GM12865 (cell line): ENCODE measurements at places on chromosomes 16 and 17.

GRCh38 chr16:734981-735881 is 5.6 kb downstream of the CIAO3 start:
- no peak for DNase-seq

DNA sequence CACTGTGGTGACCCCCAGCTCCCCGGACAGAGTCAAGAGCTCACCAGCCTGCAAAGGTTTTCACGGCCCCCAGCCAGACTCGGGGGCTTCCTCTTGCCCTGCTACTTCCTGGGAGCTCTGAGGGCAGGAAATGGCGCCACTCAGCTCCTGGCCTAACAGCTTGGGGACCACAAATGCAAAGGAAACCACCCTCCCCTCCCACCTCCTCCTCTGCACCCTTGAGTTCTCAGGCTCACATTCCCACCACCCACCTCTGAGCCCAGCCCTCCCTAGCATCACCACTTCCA is 375 bp upstream of the SPN start:
- peak; percentile 91 for DNase-seq

DNA sequence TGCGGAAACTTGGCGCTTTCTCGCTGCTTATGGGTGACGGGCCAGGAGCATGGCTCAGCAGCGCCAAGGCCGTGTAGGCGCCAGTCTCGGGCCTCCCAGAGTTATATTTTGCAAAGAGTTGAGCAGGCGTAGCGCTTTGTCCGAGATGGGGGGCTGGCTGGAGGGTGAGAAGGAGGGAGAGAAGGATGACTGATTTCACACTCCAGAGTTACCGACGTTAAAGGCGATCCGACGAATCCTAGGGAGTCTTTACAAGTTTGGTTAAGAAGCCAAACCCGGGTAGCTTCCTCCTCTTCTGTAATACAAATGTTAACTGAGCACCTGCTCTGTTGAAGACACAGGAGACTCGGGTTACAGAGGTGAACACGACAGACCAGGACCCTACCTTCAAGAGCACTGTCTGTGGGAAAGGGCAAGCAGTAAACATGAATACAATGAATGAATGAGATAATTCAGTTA is 782 bp downstream of the POLR2A start:
- DNase-seq: no peak

DNA sequence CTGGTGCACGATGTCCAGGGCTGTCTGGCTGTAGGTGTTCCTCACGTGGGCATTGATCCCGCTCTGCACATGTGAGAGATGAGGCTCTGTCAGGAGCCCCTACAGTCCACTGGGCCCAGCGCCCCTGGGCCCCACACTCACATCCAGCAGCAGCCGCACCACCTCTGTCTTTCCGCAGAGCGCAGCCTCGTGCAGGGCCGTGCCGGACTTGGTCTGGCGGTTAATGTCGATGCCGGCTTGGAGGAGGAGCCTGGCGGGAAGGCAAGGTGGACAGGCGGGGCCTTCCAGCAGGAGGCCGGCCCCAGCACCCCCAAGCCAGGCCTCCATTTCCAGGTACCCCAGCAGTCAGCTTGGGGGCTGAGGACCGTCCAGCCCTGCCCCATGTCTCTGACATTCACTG is 9.2 kb downstream of the CASKIN1 start:
- no peak for DNase-seq

- DNase-seq: no peak
These were observed 14.5 kb downstream of the RHBDL3 start for GRCh38 chr17:32279891-32280716.

- DNase-seq: no peak
These were observed 170.3 kb downstream of the CHD9 start for GRCh38 chr16:53224951-53225533.

DNA sequence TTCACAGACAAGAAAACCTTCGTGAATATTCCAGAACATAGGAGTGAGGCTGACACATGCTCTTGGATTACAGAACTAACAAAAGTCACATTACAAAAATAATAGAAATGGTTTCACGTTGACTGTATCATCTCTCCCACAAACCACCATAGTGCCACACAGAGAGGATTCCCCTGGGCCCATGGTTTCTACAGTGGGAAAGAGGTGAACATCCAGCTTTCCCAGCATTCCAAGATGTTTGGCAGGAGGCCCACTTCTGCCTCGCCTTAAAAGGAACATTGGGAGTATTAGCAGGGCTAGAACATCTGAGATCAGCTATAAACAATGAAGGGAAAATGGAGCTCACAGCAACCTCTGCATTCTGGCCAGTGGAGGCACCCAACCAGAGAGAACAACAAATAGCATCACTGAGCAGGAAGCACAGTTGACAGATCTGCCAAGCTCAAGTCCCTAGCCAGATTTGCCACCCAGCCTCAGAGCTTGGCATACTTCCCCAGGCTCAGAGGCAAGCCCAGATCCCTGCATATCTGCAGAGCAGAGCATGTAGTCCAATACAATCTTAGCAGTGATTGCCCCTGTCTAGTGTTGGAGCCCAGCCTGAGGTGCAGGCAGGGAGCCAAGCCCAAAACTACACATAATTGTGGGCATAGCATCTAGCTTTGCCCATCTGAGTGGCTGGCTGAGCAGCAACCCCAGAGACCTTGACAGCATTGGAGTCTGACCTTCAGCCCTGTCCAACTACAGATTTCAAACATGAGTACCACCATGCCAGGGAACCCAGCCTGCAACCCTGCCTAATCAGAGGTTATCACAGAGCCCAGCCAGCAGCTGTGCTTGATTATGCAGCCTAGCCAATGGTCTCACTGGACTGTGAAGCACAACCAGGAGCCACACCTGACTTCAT is 260.4 kb downstream of the CEP112 start:
- peak; percentile 3 for DNase-seq

DNA sequence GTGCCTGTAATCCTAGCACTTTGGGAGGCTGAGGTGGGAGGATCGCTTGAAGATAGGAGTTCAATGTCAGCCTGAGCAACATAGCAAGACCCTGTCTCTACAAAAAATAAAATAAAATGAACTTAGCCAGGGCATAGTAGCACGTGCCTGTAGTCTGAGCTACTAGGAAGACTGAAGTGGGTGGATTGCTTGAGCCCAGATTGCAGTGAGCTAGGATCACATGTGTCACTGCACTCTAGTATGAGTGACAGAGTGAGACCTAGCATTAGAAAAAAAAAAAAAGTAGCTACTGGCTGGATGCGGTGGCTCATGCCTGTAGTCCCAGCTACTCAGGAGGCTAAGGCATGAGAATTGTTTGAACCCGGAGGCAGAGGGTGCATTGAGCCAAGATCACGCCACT is 6.0 kb downstream of the ADAP2 start:
- no peak for DNase-seq

- DNase-seq: no peak
These were observed 14.8 kb downstream of the EFCAB5 start for GRCh38 chr17:29956225-29956624.

- no peak for DNase-seq
These were observed 33.3 kb downstream of the PKD1L3 start for GRCh38 chr16:71966932-71967331.

GRCh38 chr16:3890091-3890490 is 9.6 kb upstream of the CREBBP start:
- DNase-seq: no peak

- no peak for DNase-seq
These were observed 76.3 kb downstream of the TANC2 start for GRCh38 chr17:63042256-63042812.

DNA sequence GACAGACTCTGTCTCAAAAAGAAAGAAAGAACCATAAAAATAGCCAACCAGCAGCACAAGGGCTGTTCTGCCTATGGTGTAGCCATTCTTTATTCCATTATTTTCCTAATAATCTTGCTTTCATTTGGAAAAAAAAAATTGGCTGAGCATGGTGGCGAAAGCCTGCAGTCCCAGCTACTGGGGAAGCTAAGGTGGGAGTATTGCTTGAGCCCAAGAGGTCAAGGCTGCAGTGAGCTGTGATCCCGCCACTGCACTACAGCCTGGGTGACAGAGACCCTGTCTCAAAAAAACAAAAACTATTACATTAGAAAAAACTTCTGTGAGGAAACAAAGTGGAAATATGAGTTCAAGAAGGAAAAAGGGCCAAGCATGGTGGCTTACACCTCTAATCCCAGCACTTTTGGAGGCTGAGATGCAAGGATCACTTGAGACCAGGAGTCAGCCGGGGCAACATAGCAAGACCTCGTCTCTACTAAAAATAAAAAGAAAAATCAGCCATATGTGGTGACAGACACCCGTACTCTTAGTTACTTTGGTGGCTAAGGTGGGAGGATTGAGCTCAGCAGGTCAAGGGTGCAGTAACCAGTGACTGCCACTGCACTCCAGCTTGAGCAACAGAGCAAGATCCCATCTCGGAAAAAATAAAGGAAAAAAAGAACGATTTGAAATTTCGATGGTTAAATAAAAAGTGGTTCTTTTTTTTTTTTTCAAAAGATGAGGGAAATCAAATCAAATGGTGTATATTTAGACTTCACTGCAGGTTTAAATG is 2.5 kb downstream of the DCAKD start:
- DNase-seq: no peak

DNA sequence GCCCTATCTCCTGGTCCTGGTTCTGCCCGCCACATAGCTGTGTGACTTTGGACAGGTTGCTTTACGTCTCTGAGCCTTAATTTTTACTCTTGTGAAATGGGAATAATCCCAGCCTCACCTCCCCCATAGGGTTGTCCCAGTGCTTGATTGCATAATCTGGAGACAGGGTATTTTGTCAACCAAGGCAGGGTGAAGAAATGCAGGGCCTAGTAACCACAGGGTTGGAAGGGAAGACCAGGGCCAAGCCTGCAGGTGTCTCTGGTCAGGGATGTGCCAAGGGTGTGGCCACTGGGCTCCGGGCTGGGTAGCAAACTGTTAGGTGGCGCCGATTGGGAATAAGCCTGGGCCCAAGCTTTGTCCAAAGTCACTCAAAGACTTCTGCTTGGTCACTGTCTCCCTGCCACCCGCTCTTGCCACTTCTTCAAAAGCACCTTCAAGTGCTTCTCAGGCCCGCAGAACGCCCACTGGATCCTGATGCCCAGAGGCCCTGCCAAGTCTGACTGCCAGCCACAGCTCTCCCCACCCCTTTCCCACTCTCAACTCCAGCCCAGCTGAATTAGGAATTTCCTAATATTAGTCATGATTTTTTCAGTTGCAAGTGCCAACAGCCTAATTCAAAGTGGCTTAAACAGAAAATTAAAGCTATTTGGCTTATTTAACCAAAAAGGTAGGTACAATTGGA is 20.6 kb upstream of the COL1A1 start:
- DNase-seq: no peak

DNA sequence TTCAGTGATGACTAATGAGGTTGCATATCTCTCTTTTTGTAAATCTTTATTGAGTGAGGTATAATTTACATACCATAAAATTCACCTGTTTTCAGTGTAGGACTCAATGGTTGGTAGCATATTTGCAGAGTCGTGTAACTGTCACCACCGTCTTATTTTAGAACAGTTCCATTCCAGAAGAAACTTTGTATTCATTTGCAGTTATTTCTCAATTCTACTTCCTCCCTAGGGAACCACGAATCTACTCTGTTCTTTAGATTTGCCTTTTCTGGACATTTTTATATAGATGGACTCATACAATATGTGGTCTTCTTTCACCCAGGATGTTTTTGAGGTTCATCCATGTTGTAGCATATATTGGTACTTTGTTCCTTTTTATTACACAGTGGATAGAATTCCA is 3.7 kb downstream of the FTO start:
- DNase-seq: no peak

- DNase-seq: peak; percentile 44
These were observed 20.8 kb upstream of the ZNF423 start for GRCh38 chr16:49876716-49877129.

DNA sequence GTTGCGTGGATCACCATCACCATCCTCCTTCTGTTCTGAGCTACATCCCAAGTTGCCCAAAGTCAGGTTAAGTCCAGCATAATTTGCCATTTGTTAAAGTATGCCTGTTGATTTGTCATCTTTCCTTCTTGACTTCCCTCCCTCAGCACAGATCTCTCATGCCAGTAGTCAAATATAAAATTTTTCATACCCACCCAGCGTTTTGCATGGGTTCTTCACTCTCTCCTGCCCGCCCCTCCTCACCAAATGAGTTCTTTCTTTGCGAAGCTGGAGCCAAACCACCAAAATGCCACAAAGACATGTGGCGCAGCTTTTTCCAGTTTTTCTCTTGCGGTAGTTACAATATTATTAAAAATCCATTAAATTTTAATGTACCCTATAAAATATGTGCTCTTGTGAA is 167.2 kb downstream of the MSI2 start:
- DNase-seq: no peak

DNA sequence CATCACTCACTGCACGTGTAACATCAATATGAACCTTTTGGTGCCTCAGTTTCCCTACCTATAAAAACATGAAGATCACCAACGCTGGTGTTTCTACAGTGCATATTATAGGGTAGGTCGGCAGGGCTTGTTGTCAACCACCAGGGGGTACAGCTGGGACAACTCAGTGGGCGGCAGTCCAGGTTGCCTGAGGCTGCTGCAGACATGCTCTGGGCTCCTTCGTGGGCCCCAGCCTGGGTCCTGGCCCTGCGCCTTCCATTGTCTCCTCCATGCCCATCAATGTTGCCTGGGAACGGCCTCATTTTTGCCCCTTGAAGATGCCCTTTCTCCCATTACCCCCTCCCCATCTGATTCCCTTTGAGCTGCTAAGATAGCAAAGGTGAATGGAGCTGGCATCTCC is 89.8 kb downstream of the GSG1L start:
- peak; percentile 15 for DNase-seq

DNA sequence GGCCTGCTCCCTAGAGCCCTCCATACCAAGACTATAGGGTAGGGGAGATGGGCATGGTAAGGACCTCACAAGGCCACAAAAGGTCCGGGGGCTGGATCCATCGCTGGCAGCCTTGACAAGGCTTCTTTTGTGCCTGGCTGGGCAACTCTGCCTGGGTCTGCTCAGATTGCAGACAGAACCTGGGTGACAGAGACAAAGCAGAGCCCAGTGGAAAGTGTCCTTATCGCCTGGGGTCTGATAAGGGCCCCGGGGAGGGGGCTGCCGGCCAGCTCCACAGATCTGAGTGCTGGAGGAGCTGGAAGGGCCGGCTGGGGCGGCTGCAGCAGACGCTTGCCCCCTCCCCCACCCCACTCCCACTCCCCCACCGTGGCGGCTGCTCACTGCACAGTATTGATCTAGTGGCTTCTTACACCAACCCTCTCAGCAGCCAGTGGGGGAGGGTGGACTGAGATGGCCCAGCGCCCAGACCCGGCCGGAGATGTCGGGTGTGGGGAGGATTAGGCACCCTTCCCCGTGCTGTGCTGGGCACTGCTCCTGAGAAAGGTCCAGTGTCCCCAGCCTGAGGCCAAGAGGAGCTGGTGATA is 7.2 kb downstream of the MMP15 start:
- DNase-seq: no peak
